ENCODE measurements at places on chromosomes 7 and 10.

GRCh38 chr7:66640802-66641525, 12.3 kb downstream of the KCTD7 start:
- DNase-seq, result no peak

DNA sequence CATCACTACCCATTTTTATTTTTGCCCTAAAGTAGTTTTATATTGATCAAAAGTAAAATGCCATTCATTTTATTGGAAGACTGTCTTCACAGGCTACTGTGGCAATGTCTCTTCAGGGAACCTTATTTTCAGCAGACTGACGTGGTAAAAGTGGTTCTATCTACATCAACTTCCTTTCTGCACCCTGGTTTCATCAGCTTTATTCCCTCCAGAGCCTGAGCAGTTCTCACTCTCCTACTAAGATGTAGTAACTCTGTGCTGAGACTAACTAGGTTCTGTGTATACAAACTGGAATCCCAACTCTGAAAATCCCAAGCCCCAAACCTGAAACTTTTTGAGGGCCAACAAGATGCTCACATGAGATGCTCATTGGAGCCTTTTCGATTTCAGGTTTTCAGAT, 155.3 kb downstream of the SFMBT2 start:
- no peak for DNase-seq

DNA sequence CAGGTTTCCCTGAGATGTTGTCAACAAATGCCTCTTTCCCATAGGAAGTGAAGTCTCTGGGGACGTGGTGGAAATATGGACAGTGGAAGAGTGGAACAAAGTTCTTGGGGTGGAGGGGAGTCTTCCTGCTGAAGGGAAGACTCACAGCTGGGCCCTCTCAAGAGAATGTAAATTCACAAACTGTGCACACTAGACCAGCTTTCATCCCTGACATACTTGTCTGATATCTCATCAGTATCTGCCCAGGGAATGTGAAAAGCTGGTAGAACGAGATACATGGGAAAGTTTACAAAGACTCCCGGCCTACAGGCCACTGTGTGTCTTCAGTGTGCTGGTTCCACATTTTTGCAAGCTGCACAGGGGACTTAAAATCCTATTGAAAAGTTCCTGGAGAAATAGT, 16.7 kb upstream of the CCDC3 start:
- DNase-seq, result no peak

DNA sequence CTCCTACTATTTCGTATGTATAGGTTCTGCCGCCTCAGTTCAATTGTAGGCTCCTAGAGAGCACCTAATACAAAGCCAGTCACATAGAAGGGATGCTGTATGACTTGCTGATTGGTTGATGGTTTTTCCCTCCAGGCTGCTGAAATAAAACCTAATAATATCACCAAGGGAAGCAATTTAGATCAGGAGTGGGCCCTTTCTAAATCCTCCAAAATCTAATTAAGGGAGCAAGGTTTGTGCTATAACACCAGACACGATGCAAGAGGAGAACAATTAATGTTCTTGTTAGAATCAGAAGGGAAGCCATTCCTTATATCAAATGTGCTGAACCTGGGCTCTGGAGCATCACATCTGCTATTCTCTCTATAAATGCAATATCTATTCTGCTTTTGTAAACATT, 42.0 kb upstream of the SLC13A1 start:
- no peak for DNase-seq

DNA sequence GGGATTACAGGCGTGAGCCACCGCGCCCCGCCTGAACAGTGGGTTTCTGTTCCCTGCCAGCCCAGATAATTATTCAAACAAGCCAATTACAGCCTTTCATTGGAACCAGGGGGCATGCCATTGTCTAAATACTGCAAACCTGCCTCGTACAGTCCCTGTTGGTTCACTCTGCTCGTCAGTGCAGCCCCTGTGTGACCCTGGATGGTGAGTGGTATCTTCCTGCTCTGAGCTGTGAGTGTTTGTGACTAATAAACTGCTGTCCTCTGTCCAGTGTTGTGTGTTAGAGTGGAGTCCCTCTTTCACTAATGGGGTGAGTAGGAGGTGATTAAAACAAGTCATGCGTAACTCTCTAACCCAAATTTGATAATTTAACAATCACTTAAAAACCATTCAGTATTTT, 176.5 kb upstream of the FAM3C start:
- no peak for DNase-seq

DNA sequence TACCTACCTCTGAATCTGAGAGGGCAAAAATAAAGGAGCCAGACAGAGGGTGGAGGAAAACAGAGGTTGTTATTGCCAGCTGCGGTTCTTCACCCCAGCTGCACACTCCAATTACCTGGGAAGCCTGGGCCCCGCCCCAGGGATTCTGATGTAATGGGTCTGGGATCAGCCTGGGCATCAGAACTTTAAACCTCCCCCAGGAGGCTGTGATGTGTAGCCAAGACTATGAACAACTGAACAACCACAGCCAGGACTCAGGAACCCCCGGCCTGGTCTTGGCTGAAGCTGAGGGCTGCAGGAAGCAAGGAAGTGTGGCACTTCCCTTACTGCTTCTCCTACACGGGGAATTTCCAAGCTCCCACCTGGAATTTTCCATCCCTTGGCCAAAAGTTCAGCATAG, 89.3 kb downstream of the HIP1 start:
- DNase-seq, result no peak

DNA sequence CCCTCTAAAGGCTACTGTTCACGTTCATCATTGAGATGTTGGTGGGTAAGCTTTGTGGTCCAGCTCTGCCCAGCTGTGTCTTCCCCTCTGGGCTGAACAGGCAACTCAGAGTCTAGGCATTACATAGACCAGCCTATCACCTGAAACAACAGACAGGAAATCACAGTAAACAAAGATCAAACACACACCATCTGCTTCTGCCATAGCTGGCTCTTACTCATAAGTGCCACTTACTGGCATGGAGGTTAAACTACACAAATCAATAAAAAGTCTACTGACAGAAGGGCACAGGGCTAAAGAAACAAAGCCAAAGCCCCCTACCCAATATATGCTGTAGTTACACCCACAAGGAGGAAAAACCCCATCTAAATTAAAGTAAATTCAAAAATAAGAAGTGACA, 35.0 kb downstream of the SEPTIN14 start:
- DNase-seq, result no peak

GRCh38 chr7:114662002-114662677, 247.5 kb downstream of the FOXP2 start:
- DNase-seq, result no peak

Data from activated gamma-delta T cell (primary cell).